Activated T-helper 17 cell treated with anti-CD3 and anti-CD28 coated beads, Interleukin-2, amount 50 U/mL, for 72 hours (primary cell): ENCODE measurements at places on chromosomes 4 and X.

DNA sequence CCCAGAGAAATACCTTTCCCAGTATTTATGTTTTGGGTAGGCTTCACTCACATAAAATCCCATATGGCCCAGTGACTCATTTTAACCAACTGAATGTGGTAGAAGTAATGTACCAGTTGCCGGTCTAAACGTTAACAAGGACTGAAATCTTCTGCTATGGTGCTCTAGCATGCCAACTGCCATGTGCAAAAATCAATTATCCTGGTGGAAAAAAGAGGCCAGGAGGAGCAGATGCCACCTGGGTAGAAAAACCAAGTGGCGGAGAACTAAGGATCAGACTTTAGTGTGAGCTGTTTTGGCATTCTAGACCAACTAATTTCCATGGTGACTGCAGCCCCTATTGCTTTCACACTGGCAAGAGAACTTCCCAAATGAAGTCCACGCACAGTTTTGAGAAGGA, 1660.7 kb upstream of the ADGRL3 start:
- ATAC-seq, result no peak

GRCh38 chrX:2484256-2484655, 16.5 kb downstream of the DHRSX start:
- ATAC-seq, result no peak

DNA sequence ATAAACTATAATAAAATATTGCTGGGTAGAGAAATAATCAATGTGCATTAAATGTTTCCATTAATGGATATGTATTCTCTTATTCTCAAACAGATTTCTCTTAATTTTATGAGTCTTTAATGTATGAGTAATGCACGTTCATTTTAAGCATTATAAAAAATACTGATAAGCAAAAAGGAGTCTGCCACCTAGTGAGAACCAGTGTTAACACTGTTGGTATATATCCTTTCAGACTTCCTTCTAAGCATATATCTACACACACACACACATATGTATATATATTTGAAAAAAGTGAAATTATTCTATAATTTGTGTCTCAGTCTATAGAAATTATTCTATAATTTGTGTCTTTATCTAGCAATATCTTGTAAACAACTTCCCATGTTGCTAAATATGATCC, 49.9 kb upstream of the MTMR1 start:
- ATAC-seq, result no peak

DNA sequence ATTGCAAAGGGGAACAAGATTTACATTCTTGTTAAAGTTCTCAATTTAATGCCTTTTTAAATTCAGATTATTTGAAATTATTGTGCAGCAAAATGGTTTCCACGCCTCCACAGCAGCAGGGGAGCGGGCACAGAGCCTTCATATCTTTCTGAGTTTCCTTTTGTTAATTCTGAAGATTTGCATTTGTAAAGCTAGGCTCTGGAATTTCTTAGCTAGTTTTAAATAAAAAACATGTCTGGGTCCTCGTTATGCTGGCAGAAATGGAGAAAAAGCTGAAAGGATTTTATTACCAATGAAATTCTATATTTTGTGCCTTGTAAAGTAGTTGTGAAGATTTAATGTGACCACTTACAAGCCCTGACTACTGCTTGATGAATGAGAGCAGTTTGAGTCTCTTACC, 40.8 kb upstream of the MAGED1 start:
- no peak for ATAC-seq

- ATAC-seq, result no peak
Measured at GRCh38 chrX:141133272-141133671, 43.7 kb downstream of the LDOC1 start.

DNA sequence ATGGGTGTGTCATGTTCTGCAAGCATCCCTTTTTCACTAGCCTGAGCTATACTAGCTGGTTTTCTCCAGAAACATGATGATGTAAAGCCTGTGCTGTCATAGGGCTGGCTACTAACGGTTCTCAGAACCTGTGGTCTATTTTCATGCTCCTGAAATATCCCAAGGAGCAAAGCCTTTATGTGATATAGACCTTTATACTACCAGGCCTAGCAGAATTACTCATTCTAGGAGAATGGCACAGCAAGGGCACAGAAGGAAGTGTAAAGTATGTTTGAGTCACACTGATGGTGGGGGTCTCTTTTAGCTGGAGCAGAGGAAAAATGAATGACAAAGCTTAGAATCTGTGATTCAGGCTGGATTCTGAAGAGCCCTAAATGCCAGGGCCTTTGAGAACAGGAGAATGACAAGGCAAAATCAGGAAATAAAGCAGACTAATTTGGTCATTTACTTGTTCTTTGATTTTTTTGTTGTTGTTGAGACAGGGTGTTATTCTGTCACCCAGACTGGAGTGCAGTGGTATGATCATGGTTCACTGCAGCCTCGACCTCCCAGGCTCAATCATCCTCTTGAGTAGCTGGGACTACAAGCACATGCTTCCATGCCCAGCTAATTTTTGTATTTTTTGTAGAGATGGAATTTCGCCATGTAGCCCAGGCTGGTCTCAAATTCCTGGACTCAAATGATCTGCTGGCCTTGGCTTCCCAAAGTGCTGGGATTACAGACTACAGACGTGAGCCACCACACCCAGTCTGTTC, 11.8 kb downstream of the TCEAL1 start:
- no peak for ATAC-seq

- no peak for ATAC-seq
Measured at GRCh38 chr4:158754385-158755180, 14.2 kb upstream of the FNIP2 start.

DNA sequence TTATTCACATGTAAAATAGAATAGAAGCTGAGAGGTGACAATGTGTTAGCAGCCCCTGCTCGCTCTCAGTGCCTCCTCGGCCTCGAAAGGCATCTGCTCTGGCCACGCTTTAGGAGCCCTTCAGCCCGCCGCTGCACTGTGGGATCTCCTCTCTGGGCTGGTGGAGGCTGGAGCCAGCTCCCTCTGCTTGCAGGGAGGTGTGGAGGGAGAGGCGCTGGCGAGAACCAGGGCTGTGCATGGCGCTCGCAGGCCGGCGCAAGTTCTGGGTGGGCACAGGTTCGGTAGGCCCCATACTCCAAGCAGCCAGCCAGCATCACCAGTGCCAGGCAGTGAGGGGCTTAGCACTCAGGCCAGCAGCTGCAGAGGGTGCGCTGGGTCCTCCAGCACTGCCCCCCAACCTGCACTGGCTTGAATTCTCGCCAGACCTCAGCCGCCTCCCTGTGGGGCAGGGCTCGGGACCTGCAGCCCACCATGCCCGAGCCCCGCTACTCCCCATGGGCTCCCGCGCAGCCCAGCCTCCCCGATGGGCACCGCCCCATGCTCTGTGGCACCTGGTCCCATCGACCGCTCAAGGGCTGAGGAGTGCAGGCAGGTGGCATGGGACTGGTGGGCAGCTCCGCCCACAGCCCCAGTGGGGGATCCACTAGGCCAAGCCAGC, 1346.7 kb upstream of the IGFBP7 start:
- no peak for ATAC-seq

GRCh38 chrX:112587194-112587593, 92.5 kb downstream of the LHFPL1 start:
- no peak for ATAC-seq

DNA sequence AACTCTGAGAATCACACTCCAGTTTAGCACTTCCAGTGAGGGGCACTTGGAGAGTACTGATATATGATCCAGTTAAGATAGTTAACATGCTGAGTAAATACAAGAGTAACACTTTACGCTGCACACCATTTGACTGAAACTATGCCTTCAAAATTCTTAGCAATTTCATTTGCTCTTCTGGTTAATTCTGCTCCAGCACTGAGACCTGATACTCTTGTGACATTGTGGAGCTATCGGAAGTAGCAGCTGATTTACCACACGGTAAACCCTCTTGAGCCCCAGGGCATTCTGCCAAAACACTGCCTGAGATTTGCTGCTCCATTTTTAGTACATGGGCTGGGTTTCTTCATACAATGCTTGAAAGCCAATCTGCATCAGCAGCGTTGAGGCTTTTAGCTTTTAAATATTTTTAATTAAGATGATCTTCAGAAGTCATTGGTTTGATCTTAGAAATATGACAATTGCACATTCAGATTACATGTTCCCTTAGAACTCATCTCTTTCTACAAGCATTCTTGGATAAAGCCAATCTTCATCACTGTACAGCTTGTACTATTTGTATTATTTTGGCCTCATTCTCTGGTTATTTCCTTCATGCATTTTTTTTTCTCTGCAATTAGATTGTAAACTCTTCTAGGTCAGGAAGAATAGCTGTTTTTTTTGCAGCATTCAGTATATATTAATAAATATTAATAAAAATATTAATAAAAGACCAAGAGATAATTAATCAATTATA, 67.8 kb upstream of the ETNPPL start:
- peak; percentile 50 for ATAC-seq

DNA sequence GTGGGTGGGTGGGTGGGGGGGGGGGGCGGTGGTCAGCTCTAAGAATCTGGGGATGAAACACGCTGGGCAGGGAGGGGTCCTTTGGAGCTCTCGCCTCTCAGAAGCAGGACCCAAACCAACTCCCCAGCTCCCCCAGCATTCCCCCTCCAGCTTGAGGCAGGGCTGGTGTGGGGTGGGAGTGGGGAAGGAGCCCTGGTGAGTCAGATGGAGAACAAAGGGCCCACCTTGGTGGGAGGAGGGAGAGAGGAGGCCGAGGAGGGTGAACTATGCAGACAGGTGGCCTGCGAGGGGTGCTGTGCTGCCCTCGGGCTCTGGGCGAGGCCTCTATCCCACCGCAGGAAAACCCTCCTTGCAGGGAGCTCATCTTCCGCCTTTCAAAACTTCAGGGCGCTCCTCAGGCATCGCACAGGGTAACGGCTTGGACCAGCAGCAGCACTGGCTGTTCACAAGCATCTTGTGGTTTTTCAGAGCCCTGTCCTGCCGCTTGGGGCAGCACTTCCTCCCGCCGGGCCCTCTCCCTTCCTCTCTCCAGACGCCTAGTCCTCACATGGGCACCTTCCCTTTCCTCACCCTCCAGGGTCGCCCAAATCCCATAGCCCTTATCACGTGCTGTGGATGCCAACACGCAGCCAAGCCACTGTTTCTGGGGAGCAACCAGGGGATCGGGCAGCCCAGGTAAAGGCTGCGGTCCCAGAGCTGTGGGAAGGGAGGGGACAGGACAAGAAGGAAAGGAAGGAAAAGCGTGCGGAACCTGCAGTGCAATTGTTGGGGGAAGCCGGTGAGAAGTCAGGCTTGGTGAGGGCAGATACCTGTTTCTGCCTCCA, 34.0 kb upstream of the GRPEL1 start:
- ATAC-seq, result peak; percentile 64

DNA sequence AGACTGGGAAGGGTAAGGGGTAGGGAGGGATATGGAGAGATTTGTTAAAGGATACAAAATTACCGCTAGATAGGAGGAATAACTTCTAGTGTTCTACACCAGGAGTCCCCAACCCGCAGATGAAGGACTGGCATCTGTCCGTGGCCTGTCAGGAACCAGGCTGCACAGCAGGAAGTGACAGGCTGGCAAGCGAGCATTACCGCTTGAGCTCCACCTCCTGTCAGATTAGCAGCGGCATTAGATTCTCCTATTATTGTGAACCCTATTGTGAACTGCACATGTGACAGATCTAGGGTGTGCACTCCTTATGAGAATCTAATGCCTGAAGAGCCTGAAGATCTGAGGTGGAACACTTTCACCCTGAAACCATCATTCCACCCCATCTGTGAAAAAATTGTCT, 27.9 kb upstream of the BBS7 start:
- ATAC-seq, result no peak

GRCh38 chr4:98529970-98530569, 128.3 kb downstream of the TSPAN5 start:
- peak; percentile 40 for ATAC-seq

- no peak for ATAC-seq
Measured at GRCh38 chr4:84378983-84379382, 120.1 kb downstream of the NKX6-1 start.

GRCh38 chrX:100973411-100973810, 3.9 kb downstream of the ARL13A start:
- no peak for ATAC-seq

DNA sequence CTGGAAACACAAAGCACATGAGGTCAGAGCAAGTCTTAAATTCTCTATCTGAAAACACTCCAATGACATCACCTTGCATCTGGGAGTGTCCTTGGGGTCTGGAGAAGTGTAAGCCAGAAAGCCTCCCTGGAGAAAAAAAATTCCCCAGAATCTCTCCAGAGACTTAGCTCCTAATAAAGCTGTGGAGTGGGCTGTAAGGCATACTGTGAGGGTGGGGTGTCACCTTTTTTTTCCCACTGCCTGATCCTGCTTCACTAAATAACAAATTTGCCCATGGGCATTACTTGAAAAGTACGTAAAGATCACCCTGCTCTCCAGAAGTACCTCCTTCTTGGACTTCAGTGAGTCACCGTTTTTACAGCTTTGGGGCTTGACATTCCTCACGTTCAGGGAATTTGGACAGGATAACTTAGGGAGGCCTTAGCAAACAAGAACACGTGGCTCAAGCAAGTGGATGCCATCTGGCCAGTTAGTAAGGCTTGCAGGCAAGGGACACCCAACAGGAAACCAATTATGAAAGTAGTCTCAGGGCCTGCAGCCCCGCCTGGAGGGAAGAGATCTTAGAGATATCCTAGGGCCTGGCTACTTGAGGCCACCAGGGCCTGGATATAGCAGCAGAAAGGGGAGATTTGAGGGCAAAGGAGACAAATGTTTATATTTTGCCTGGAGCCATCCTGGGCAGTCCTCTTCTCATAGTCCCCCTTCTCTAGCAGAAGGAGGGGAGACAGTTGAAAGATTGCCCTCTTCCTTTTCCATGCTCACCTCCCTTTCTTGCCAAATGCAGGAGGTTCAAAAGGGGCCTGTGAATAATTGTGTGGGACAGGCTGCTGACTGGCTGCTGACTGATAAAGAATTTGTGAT, 60.1 kb upstream of the PLAC1 start:
- ATAC-seq, result peak; percentile 29

GRCh38 chrX:150887906-150888465, 10.5 kb downstream of the CD99L2 start:
- no peak for ATAC-seq

GRCh38 chrX:13938829-13939530, 90.7 kb downstream of the GEMIN8 start:
- no peak for ATAC-seq

- no peak for ATAC-seq
Measured at GRCh38 chr4:186643501-186644310, 80.0 kb downstream of the FAT1 start.

DNA sequence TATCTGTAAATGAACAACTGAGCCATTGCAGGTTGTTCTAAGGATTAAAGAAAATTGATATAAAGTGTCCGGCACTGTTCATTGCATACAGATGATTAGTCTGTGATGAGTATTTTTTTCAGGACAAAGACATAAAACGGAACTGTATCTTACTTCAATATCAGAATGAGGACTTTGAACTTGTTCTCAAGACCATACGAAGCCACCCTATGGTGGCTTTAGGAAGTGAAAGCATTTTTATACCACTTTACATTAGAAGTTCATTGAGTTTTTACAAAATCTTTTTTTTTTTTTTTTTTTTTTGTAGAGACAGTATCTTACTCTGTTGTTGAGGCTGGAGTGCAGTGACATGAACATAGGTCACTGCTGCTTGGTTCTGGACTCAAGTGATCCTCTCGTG, 45.2 kb upstream of the TRIM2 start:
- ATAC-seq, result no peak

DNA sequence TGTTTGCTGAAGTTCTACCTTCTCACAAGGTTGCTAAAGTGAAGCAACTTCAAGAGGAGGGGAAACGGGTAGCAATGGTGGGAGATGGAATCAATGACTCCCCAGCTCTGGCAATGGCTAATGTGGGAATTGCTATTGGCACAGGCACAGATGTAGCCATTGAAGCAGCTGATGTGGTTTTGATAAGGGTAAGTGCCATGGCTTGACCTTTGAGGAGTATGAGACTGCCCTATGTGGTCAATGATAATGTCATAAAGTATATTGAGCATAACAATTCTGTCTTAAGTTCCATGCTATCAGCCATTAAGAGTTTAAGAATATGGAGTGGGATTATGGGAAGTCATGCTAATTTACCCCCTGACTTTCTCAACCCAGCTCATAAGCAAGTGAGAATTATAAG, 61.4 kb upstream of the PGK1 start:
- ATAC-seq, result no peak
